HEK293T (cell line): ENCODE measurements at places on chromosomes 4 and X.

DNA sequence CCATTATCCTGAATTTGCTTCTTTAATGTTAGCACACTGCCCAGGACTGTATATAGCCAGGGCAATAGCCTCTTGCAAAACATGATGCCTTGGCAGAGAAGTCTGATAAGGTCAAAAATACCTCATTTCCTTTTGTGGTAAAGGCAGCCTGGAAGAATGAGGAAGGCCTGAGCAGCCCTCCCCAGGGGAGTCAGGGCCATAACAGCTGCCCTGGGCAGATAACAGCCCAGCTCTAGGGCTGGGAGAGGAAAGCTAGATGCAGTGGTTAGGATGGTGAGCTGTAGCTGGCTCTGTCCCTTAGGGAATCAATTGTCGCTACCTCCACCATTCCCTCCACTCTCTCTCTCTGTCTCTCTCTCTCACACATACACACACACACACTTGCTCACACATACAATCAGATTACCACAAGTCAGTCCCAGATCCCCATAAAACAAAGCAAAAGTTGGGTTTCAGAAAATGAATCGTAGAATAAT is 29.2 kb downstream of the EFHC2 start:
- DNase-seq: no peak

DNA sequence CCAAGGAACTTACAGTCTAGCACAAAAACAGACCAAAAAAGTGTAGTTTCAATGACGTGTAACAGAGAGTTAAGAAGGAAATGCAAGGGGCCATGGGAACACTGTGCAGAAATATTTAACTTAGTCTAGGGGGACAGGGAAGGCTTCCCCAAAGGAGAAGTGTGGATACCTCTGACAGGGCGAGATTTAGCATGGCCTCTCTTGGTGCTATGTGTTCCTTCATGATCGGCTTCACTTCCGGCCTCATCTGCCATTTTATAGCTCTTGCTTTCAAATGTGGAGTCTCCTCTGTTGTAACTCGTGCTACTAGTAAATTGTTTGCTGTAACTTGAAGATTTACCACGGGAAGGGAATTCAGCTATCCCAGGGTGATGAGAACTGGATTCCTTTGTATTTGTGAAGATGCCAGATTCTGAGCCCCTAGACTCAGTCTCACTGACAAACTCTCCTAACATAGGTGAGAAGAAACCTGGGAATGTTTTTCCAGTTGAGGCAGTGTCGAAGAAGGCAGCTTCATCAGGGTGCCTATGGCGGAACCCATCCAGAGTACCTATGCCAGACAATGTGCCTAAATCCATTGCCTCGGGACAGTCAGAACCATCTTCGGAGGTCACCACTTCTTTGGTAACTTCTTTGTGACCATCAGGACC is 5.0 kb downstream of the FGA start:
- DNase-seq: no peak

DNA sequence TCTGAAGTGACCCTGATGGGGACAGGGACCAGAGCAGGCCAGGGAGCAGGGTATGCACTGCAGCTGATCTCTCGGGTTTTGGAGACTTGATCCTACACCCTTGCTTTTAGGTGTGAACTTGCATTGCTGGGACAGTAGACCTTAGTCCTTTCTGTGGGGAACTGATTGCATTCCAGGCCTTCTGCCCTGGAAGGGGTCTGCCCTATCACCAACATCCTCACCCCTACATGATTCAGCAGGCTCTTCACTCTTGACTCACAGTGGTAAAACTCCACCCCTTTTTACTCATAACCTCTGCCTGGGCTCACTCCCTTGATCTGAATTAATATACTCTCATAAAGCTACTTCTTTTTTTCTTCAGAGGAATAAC is 6.6 kb upstream of the DDX60L start:
- DNase-seq: no peak

DNA sequence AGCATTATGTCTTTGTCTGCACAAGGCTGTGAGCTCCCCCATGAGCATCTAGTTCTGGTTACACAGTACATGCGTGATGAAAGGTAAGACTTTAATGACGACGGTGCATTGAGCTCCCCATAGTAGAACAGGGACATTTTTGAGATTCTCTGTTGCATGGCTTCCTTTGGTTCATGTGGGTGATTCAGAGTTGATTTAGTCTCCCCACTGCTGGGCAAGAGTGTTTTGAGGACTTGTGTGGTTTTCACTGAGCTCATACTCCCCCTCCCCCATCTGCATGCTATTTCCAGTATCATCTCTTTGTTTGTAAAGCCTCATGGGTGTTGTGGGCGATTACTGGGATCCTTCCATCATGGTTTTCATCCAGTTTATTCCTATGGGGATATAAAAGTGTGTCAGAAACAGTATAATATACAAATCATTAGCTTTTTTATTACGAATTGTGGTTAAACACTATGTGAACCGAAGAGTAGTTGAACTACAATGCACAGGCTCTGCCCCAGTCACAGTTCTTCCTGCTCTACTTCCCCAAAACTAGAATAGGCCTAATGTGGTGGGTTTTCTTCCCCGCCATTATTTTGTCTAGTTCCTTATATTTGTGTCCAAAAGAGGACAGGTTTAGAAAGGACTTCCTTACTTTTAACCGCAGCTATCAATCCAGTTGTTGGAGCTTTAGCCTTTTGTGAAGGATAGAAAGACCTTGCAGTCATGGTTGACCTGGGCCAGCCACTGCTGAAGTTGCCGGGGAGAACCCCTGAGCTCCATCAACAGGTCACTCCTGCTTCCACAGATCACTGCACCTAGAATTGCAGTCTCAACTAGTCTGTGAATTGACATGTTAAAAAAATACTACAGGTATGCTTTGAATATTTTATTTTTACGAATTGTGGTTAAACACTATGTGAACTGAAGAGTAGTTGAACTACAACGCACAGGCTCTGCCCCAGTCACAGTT is 30.4 kb downstream of the KIT start:
- DNase-seq: no peak

DNA sequence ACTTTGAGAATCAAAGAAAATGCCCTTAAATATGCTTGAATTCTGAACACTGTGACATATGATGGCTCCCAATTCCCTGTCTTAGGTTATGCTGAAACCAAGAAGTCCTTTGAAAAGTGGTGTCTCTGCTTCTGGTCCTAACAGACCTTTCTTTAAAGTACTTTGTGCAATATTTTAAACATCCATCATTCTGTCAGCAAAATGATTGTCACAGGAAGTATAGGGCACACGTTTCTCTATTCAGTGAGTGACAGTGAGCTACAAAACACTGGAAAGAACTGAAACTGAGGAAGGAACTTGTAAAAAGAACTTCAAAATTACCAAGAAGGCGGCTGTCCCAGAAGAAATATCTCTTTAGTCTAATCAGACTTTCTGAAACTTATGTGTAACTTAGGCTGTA is 12.2 kb upstream of the NUP54 start:
- no peak for DNase-seq

DNA sequence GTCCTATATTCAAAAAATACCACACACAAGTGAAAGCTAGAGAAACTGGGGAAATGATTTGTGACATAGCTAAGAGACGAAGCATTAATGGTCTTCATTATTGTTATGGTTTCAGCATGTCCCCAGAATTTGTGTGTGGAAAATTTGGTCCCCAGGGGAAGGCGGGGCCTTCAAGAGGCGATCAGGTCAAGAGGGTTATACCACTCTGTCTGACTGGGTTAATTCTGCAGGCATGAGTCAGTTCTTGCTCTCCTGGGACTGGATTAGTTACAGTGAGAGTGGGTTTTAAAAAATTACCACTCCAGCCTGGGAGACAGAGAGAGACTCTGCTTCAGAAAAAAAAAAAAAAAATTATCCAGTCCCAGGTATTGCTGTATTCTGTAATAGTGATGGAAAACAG is 2.1 kb upstream of the MTNR1A start:
- DNase-seq: no peak
